ENCODE measurements at places on chromosomes 2 and 18.

DNA sequence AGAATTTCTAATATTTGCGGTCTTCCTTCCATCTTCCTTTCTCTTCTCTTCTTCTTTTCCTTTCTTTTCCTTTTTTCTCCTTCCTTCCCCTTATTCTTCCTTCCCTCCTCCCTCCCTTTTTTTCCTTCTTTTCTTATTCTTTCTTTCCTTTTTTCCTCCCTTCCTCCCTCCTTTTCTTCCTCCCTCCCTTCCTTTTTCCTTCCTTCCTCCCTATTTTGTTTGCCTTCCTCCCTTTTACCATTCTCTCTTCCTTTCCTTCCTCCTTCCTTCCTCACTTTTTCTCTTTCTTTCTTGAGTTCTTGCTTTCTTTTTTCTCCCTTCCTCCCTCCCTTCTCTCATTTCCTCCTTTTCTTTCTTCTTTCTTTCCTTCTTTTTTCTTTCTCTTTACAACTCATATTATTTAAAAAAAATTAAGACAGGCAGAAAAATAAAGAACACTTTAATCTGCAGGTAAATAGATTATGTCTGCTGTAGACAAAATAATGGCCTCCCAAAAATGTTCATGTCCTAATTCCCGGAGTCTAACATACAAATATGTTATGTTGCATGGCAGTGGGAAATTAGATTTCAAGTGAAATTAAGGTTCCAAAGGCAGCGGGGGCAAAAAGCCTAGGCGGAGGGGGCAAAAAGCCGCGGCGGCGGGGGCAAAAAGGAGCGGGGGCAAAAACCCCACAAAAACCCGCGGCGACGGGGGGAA, 152.4 kb downstream of the ANKRD30BL start:
- no peak for DNase-seq

- DNase-seq, result no peak
These were observed 1583.4 kb upstream of the PIK3C3 start for GRCh38 chr18:40371673-40372072.

GRCh38 chr2:207385903-207386302, 143.9 kb upstream of the CREB1 start:
- DNase-seq, result no peak

- DNase-seq, result no peak
These were observed 647 bp downstream of the CCDC121 start for GRCh38 chr2:27627963-27628766.

Measured in activated T-cell treated with anti-CD3 and anti-CD28 coated beads for 4 hours (primary cell).